IMR-90 (cell line): ENCODE measurements at places on chromosomes 6 and 20. TPM values are rescaled to one million over a fixed set of nuclear protein-coding genes. Genes with fewer than 3 reads are reported as not detected.

DNA sequence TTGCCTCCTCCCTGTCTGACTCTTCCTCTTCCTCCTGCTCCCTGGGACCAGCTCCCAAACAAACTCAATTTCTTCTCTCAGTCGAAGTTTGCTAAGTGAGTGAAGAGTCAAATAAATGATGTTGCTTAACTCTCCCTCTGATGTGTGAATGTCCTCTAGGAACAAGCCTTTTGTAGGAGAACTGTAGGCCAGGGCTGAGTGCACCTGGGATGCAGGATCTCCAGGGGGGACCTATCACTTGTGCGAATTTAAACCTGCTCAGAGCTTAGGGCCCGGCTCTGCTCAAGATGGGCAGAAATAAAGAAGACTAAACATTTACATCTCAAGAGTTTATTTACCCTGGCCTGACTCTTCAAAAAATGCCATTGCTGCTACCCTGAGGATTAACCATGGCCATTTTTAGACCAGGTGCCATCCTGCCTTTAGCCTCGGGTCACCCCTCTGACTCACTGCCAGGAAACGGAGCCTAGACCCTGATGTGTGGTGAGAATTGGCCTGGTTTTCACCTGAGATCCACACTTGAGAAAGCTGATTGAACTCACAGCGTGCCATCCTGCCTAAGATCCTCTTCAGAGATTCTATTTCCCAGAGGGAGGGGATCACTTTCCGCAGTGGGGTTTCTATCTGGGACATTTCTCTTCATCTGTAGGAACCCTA, 63.6 kb upstream of the CD93 start:
- no peak overlapping the region for H3K27ac ChIP-seq
- H3K27me3 ChIP-seq, result no peaks in the 10 kb centered on the region
- H3K4me1 ChIP-seq, result peaks cover 38% of the 10 kb centered on the region
- no peak for DNase-seq
- H3K36me3 ChIP-seq, result no peaks in the 10 kb centered on the region

DNA sequence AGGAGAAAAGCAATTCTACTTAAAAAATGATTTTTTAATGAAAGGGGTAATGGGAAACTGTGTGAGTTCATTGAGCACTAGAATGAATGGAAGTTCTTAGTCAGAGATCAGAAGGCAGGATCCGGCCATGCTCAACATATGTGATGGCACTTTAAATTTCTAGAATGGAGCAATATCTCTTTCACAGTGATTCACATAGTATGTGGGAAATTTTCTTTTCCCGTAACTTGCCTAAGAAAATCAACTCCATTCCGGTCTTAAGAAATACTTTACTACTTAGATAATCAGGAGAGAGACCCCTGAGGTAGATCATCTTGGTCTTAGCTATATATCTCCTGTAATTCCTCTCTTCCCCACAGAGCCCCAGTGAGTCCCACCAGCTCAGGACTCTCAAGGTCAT, 131.8 kb downstream of the SCML4 start:
- peak overlapping the region; percentile 75 for H3K27ac ChIP-seq
- no peaks in the 10 kb centered on the region for H3K36me3 ChIP-seq
- DNase-seq, result peak; percentile 92
- no peaks in the 10 kb centered on the region for H3K27me3 ChIP-seq
- peaks cover 23% of the 10 kb centered on the region for H3K4me1 ChIP-seq

DNA sequence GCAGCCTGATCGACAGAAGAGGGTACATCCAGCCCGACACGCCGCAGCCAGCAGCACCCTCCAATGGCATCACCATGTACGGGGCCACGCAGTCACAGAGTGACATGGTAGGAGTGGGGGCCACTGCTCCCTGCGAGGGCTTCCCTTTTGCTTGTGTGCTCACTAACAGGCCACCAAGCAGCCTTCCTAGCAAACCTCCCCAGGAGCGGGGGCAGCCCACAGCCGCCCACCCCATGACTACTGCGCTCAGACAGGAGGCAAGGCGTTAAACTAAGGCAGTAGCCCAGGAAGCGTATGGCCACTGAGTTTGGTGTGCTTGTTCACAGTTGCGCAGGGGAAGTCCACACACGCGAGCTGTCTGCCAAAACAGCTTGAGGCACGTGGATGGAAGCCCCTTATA, 169.5 kb upstream of the SNX9 start:
- no peaks in the 10 kb centered on the region; the same call in 1 of the 2 replicates for H3K27me3 ChIP-seq
- no peak for DNase-seq
- no peak overlapping the region for H3K27ac ChIP-seq

- H3K27me3 ChIP-seq, result no peaks in the 10 kb centered on the region
- peaks cover 15% of the 10 kb centered on the region for H3K4me1 ChIP-seq
- H3K4me3 ChIP-seq, result no peak overlapping the region
- no peak for DNase-seq
Measured at GRCh38 chr6:42260972-42261371, 43.3 kb upstream of the MRPS10 start.

DNA sequence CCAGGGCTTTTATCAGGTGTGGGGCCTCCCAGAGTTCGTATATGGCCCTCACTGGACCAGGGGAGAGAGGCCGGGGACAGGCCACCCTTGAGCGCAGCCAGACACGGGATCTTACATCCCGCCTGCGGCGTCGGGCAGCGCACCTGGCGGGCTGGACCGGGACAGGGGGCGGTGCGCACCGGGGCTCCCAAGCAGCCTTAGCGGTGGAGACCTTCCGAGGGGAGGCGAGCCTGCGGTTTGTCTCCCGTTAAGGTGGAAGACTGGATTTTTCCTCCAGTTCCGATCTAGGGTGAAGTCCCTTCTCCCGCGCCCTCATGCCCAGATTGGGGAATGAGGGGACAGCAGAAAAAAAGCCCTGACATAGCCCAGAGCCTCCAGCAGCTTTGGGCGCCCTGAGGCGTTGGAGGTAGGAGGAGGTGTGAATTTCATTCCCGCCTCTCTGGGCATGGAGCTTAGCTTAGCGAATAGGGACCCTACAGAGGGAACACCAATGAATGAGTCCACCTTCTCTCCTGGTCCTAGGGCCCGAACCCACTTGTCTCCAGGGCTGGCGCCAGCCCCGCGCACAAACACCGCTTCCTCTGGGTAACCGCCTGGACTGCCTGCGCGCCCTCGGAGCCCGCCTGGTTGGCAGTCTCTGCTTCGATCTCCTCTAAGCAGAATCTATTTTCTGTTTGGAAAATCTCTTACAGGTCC, 6.7 kb upstream of the LAMP5 start:
- H3K27me3 ChIP-seq, result peaks cover 59% of the 10 kb centered on the region
- H3K4me3 ChIP-seq, result no peak overlapping the region
- no peak overlapping the region for H3K27ac ChIP-seq
- H3K36me3 ChIP-seq, result no peaks in the 10 kb centered on the region

- no peak for DNase-seq
- H3K27me3 ChIP-seq, result no peaks in the 10 kb centered on the region
- H3K4me1 ChIP-seq, result peaks cover 8% of the 10 kb centered on the region
- no peak overlapping the region for H3K4me3 ChIP-seq
- H3K36me3 ChIP-seq, result peaks cover under 1% of the 10 kb centered on the region; the same call in 1 of the 2 replicates
Measured at GRCh38 chr20:20009784-20010253, 7.3 kb upstream of the NAA20 start.

- DNase-seq, result no peak
- H3K27ac ChIP-seq, result no peak overlapping the region
- no peak overlapping the region for H3K4me3 ChIP-seq
- H3K36me3 ChIP-seq, result no peaks in the 10 kb centered on the region
- H3K4me1 ChIP-seq, result peaks cover 22% of the 10 kb centered on the region
Measured at GRCh38 chr20:51339721-51340450, 202.6 kb downstream of the NFATC2 start.

DNA sequence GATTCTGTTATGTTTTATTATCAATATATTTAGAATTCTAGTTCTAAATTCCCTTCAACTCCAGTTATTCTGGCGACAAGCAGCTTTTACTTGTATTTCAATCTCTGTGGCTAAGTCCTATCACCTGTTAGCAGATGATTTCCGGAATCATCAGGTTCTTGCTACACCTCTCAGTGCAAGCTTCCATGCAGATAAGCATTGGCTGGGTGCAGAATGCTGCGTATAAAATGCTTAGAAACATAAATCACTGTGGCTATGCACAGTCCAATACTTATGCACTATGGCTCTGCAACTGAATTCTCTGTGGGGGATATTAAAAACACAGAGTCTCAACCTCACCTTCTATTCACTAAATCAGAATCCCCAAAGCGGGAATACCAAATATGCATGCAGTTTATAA, 720.0 kb downstream of the EYS start:
- H3K27ac ChIP-seq, result no peak overlapping the region
- H3K27me3 ChIP-seq, result no peaks in the 10 kb centered on the region
- no peaks in the 10 kb centered on the region for H3K36me3 ChIP-seq
- H3K4me1 ChIP-seq, result no peaks in the 10 kb centered on the region
- no peak overlapping the region for H3K4me3 ChIP-seq
- DNase-seq, result no peak

GRCh38 chr20:57849521-57850215, 139.9 kb upstream of the PMEPA1 start:
- DNase-seq, result no peak
- H3K27ac ChIP-seq, result no peak overlapping the region
- H3K4me1 ChIP-seq, result no peaks in the 10 kb centered on the region
- H3K36me3 ChIP-seq, result no peaks in the 10 kb centered on the region
- H3K4me3 ChIP-seq, result no peak overlapping the region

GRCh38 chr20:58116505-58116904, 111.9 kb downstream of the ANKRD60 start:
- H3K36me3 ChIP-seq, result no peaks in the 10 kb centered on the region
- no peaks in the 10 kb centered on the region; the same call in 1 of the 2 replicates for H3K4me1 ChIP-seq
- no peak overlapping the region for H3K27ac ChIP-seq

- no peak overlapping the region for H3K4me3 ChIP-seq
- H3K27me3 ChIP-seq, result 0 out of 2 replicates have a peak, but pooled peaks cover 6% of the 10 kb centered on the region
- H3K27ac ChIP-seq, result no peak overlapping the region
Measured at GRCh38 chr20:2261046-2261485, 34.7 kb upstream of the TGM3 start.

GRCh38 chr20:19670829-19671228, 87.2 kb upstream of the RIN2 start:
- no peak for DNase-seq
- H3K36me3 ChIP-seq, result no peaks in the 10 kb centered on the region

- H3K27me3 ChIP-seq, result no peaks in the 10 kb centered on the region
- DNase-seq, result no peak
- H3K4me3 ChIP-seq, result no peak overlapping the region
- H3K36me3 ChIP-seq, result no peaks in the 10 kb centered on the region
Measured at GRCh38 chr20:54772893-54773642, 297.7 kb downstream of the DOK5 start.

DNA sequence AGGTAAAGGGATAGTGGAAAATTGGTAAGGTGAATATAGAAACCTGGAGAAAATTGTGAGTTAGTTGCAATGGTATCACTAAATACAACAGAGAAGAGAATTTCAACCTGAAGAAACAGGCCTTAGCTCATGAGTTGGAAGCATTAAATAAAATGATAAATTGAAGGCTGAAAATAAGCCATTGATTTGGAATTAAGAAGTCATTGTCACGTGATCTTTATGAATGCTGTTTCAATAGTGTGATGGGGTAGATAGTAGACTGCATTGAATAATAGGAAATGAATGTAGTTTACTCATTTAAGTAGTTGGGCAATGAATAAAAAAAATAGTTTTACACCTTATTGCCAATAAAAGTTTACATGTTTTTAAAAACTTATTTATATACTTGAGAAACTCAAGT, 88.5 kb upstream of the ADGRB3 start:
- H3K27ac ChIP-seq, result no peak overlapping the region
- no peaks in the 10 kb centered on the region for H3K27me3 ChIP-seq
- H3K4me3 ChIP-seq, result no peak overlapping the region
- no peaks in the 10 kb centered on the region for H3K36me3 ChIP-seq

DNA sequence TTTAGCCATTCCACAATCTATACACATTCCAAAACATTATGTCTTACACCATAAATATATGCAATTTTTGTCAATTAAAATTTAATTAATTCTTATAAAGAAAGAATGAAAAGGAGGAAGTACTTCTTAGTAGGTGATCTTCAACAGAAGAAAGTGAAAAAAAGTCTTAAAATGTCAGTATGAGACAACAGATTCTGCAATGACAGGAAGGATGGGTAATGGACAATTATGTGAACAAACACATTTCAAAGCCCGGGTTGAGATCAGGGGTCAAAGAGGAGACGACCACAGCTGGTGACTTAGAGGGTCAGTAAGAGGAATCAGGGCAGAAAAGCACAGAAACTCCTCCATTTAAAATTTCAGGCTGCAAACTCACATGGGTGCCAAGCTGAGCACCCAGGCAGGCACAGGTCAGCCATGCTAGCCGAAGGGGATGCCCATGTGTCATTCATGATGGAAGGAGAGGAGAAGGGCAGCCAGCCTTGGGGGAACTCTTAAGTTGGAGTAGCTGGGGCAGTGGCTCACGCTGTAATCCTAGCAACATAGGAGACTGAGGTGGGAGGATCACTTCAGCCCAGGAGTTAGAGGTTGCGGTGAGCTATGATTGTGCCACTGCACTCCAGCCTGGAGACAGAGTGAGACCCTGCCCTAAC, 11.0 kb downstream of the VSX1 start:
- no peak overlapping the region for H3K4me3 ChIP-seq
- DNase-seq, result no peak
- H3K27me3 ChIP-seq, result peaks cover 48% of the 10 kb centered on the region
- H3K36me3 ChIP-seq, result no peaks in the 10 kb centered on the region
- H3K4me1 ChIP-seq, result no peaks in the 10 kb centered on the region
- H3K27ac ChIP-seq, result no peak overlapping the region

GRCh38 chr6:35716798-35717197, 20.0 kb upstream of the ARMC12 start:
- peaks cover 19% of the 10 kb centered on the region for H3K4me1 ChIP-seq
- no peaks in the 10 kb centered on the region for H3K36me3 ChIP-seq

GRCh38 chr20:24109537-24109936, 121.0 kb upstream of the GGTLC1 start:
- DNase-seq, result no peak
- no peak overlapping the region for H3K27ac ChIP-seq
- no peaks in the 10 kb centered on the region for H3K27me3 ChIP-seq
- no peak overlapping the region for H3K4me3 ChIP-seq
- H3K36me3 ChIP-seq, result no peaks in the 10 kb centered on the region

DNA sequence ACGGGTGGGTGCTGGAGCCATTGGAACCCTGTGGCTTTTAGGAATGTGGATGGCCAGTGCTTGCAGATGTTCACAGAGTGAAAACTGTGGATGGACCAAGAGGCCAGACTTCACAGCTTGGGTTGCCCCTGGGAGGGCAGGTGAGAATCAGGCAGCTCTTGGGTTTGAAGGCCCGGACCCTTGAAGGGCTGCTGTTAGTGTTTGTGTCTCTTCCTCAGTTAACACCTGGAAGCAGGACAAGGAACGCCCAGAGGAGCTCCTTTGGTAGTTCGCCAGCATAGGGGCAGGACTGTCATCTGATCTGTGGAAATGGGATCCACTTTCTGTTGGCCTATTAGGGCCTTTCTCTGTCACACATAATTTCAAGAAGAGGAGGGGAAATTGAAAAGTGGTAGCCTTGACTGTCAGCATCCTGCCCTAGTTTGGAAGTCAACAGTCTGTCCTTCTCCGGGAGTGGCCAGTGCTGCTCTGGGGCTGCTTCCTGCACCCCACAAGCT, 43.6 kb downstream of the RIOK1 start:
- no peak overlapping the region for H3K4me3 ChIP-seq
- H3K4me1 ChIP-seq, result peaks cover 5% of the 10 kb centered on the region; the same call in 1 of the 2 replicates
- no peak for DNase-seq
- H3K27me3 ChIP-seq, result no peaks in the 10 kb centered on the region; the same call in 1 of the 2 replicates
- H3K27ac ChIP-seq, result no peak overlapping the region
- no peaks in the 10 kb centered on the region for H3K36me3 ChIP-seq

GUCA1A gene
- total RNA-seq, result under 0.01 and 0.18 TPM in 2 replicates

GNAS-AS1 gene
- total RNA-seq, result 0.54 and 0.83 TPM in 2 replicates

MATN4 gene
- not detected in 2 replicates for total RNA-seq

TRIM15 gene
- not detected in 2 replicates for total RNA-seq

RAD21L1 gene
- under 0.01 TPM in 1 of 2 replicates, not detected in the other for total RNA-seq

SLC32A1 gene
- not detected in 2 replicates for total RNA-seq

SEL1L2 gene
- total RNA-seq, result not detected in 2 replicates

OPN5 gene
- total RNA-seq, result not detected in 2 replicates

CST2 gene
- total RNA-seq, result not detected in 2 replicates
